Activated CD4-positive, alpha-beta memory T cell treated with anti-CD3 and anti-CD28 coated beads for 36 hours (primary cell): ENCODE measurements at places on chromosomes 3 and 15.

GRCh38 chr3:197728487-197728886, 8.2 kb downstream of the RUBCN start:
- DNase-seq = no peak

- DNase-seq = no peak
Observed at GRCh38 chr3:81218023-81218422, 543.4 kb downstream of the GBE1 start.

GRCh38 chr15:81074773-81075172, 59.3 kb upstream of the CFAP161 start:
- no peak for DNase-seq

- DNase-seq = no peak
Observed at GRCh38 chr3:192816351-192816750, 89.0 kb upstream of the FGF12 start.

GRCh38 chr15:83498374-83498773, 51.2 kb downstream of the SH3GL3 start:
- no peak for DNase-seq

GRCh38 chr3:23888617-23889228, 28.1 kb downstream of the NKIRAS1 start:
- DNase-seq = no peak

GRCh38 chr3:30308131-30308530, 298.3 kb upstream of the TGFBR2 start:
- DNase-seq = no peak

DNA sequence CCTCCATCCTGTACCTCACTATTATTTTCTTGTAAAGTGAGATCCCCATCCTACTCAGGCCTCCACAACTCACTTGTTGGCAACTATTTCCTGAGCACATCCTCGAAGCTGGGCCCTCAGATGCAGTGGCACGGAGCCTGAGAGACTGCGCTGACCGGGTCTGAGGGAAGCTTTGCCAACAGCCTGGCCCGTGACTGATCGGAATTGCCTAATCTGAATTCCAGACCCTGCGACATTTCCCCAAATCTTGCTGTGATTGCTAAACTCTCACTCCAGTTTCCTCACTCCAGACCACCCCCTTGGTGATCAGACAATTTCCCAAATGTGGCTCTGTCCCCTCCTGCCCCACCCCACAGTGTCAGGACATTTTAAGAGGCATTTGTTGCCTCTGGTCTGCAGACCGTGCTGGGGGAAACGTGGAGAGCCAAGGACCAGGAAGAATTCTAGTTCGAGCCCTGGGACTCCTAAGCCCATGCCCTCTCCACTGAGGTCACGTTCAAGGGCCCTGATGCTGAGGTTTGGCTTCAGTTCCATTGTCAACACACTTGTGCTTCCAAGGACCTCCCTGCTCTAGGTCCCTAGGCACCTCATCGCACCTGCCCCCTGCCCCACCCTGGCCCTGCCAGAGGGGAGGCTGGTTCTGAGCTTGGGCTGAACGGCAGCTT, 22.8 kb downstream of the KLHL25 start:
- DNase-seq = no peak
